Upper lobe of left lung (tissue), 6 donors: ENCODE measurements at places on chromosomes 5 and 9. TPM values are rescaled to one million over a fixed set of nuclear protein-coding genes. Genes with fewer than 3 reads are reported as not detected.

DNA sequence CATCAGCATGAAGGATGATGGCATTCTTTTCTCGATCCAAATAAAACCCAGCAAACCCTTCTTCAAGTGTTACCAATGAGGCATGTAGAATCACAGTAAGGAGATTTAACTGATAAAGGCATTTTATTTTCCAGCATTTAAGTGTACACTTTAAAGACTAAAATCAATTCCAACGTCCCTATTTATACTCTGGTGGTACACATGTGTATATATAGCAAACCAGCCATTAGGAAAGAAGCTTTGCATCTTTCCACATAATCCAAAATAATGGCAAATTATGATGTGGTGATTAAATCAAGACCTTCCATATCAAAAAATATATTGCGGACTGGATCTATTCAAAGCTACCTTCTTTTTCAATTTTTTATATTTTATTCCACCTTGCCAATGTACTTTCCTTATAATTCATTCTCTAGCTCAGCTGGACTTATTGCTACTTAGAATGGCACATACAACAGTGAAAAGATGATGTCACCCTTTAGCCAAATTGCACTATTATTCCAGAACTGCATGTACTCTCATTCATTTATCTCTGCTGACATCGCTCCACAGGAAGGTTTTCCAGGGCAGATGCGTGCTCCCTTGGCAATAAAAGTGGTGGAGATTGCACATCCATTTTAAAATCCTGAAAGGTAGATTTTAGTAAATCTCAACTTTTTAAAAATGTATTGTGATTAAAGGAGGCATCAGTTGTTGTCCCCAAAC lies 63.3 kb upstream of the SLC30A5 start:
- H3K27me3 ChIP-seq = no peaks in the 10 kb centered on the region
- no peak for DNase-seq
- H3K36me3 ChIP-seq = no peaks in the 10 kb centered on the region
- no peak overlapping the region for H3K4me3 ChIP-seq
- H3K4me1 ChIP-seq = no peaks in the 10 kb centered on the region

DNA sequence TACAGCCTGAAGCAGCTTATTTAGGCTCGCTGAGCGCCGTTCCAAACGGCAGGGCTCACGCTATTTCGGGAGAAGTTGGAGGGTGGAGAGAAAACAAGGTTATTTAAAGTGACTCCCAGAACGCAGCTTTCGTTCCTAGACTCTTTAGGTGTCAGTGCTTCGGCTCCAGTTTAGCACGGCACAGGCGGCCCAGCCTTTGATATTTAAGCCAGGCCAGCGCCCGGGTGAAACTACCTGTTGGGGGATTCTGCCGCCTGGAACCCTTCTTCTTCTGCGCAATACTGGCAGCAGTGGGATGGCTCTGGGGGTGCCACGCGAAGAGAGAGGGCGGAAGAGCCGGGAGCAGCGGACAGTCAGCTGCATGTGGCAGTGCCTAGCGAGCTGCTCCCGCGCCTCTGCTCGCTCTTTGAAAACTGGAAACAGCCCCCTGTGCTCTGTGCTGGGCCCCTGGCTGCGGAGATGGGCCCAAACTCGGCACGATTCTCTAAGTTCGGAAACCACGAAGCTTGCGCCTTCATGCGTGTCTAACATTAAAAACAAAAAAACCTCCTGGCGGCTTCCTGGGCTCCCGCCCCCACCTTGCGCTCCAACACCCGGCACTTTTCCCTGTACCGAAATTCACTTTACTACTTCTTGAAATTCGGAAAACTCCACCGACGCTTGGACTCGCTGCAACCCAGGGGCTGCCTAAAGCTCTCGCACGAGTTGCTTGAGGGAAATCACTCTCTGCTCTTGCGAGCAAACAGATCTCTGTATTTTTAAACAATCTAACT lies 34.6 kb upstream of the NFIB start:
- no peaks in the 10 kb centered on the region for H3K36me3 ChIP-seq
- peak overlapping the region; percentile 55 for H3K4me3 ChIP-seq
- H3K27ac ChIP-seq = peak overlapping the region; percentile 84

DNA sequence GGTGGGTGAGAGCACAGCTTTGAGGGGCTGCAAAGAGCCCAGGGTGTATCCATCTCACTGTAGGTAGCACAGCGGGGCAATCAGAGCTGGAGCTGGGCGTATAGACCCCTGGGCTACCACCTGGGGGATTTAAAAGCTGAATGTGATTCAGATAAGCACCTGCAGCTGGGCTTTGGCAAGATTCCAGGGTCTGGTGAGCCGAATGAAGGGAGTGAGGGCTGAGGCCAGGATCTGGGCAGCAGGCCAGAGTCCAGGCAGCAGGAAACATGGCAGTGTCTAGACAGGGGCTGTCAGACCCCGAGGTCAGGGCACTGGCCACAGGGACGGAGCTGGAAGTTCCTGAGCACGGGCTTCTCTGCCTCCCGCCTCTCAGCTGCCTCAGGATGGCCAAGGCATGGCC lies 8.7 kb downstream of the ASS1 start:
- H3K36me3 ChIP-seq = no peaks in the 10 kb centered on the region
- H3K4me3 ChIP-seq = no peak overlapping the region
- no peak overlapping the region for H3K27ac ChIP-seq
- H3K4me1 ChIP-seq = peaks cover 27% of the 10 kb centered on the region
- no peak for DNase-seq

GRCh38 chr9:89515416-89515815 lies 17.5 kb upstream of the SEMA4D start:
- H3K4me1 ChIP-seq = no peaks in the 10 kb centered on the region
- DNase-seq = no peak
- H3K27ac ChIP-seq = no peak overlapping the region
- no peak overlapping the region for H3K4me3 ChIP-seq
- no peaks in the 10 kb centered on the region for H3K27me3 ChIP-seq

- no peak for DNase-seq
- no peak overlapping the region for H3K4me3 ChIP-seq
- H3K36me3 ChIP-seq = no peaks in the 10 kb centered on the region
- no peaks in the 10 kb centered on the region for H3K4me1 ChIP-seq
- H3K27me3 ChIP-seq = no peaks in the 10 kb centered on the region
These were observed 8.6 kb downstream of the SCGB3A2 start for GRCh38 chr5:147887026-147887627.

GRCh38 chr9:127005770-127006314 lies 91.3 kb downstream of the RALGPS1 start:
- no peaks in the 10 kb centered on the region for H3K4me1 ChIP-seq
- no peak overlapping the region for H3K4me3 ChIP-seq
- no peak overlapping the region for H3K27ac ChIP-seq
- H3K27me3 ChIP-seq = no peaks in the 10 kb centered on the region

DNA sequence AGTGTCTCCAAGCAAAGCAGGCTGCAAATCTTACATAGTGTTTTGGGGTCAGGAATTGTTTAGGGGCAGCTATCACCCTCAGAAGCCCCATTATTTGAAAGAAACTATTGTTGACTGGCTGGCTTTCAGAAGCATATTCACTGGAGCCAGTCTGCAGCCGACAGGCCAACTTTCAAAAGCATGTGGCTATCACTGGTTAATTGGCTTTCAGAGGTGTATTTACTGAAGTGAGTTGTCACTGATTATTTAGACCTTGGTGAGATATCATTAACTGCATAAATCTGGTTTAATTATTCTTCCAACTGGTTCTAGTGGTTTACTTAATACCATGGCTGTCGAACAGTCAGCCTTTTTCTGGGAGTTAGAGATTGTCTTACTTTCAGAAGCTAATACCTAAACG lies 247.0 kb downstream of the CWC27 start:
- H3K27ac ChIP-seq = no peak overlapping the region
- no peaks in the 10 kb centered on the region for H3K27me3 ChIP-seq
- no peaks in the 10 kb centered on the region for H3K36me3 ChIP-seq
- no peak for DNase-seq
- H3K4me1 ChIP-seq = no peaks in the 10 kb centered on the region

- DNase-seq = no peak
- H3K36me3 ChIP-seq = no peaks in the 10 kb centered on the region
- no peak overlapping the region for H3K27ac ChIP-seq
- H3K4me3 ChIP-seq = no peak overlapping the region
- no peaks in the 10 kb centered on the region for H3K27me3 ChIP-seq
These were observed 602.6 kb downstream of the TLR4 start for GRCh38 chr9:118306801-118307200.

The CER1 gene
- total RNA-seq = not detected

DNA sequence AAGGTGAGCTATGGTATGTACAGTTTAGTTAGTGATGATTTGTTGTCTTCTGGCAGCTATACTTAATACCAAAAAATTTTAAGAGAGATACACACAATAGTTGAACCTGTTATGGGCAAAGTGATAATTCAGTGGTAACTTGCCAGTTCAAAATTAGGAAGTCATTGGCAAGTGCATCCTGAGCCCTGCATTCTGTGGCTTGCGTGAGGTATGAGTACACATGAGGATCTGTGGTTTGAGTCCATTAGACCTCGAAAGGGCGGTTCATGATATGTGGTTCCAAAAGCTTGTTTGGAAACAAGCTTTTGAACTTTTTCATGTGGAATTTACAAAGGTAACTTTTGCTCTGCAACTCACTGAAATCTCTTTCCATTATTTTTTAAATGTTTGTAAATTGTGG lies 47.0 kb downstream of the GPR21 start:
- H3K27me3 ChIP-seq = no peaks in the 10 kb centered on the region
- H3K4me1 ChIP-seq = no peaks in the 10 kb centered on the region
- DNase-seq = no peak
- H3K36me3 ChIP-seq = peaks cover 44% of the 10 kb centered on the region
- no peak overlapping the region for H3K4me3 ChIP-seq
- no peak overlapping the region for H3K27ac ChIP-seq

GRCh38 chr5:167678481-167678880 lies 613.0 kb upstream of the WWC1 start:
- H3K27ac ChIP-seq = no peak overlapping the region
- H3K27me3 ChIP-seq = no peaks in the 10 kb centered on the region
- H3K4me1 ChIP-seq = no peaks in the 10 kb centered on the region
- H3K4me3 ChIP-seq = no peak overlapping the region
- no peaks in the 10 kb centered on the region for H3K36me3 ChIP-seq

GRCh38 chr9:79353856-79354520 lies 217.8 kb upstream of the TLE4 start:
- no peak overlapping the region for H3K4me3 ChIP-seq
- no peaks in the 10 kb centered on the region for H3K36me3 ChIP-seq
- no peak for DNase-seq
- no peak overlapping the region for H3K27ac ChIP-seq
- H3K27me3 ChIP-seq = no peaks in the 10 kb centered on the region

DNA sequence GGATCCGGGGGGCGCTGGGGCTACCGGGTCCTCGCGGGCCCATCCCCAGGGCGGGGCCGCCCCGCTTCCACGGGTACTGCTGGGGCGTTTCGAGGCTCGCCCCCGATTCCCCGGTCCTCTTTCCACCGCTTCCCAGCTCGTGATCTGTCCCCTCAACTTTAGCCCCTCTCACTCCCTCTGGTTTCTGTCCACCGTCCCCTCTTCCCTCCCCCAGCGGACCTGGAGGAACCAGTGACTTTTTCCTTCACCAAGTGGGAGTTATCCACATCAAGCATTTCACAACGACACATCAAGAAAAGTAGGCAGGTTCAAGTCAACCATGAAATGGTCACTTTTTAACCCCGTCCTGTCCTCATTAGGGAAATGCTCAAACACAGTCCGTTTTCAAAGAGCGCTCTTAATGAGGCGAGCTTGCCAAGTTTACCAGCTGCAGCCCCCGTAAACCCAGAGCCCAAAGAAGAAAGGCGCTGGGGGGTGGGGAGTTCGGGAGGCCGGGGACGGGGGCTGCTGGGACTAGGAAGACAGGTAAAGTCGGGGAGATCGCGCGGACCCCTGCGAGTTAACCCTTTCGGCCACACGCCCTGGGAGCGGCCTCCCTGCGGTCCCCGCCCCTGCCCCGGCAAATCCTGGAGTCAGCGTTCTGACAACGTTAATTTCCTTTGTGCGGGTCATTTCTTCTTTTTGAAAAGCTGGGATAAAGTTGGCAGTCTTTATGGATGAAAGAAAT lies 2.1 kb upstream of the NFIB start:
- DNase-seq = peak; percentile 22
- H3K36me3 ChIP-seq = no peaks in the 10 kb centered on the region
- peak overlapping the region; percentile 87 for H3K27ac ChIP-seq
- H3K27me3 ChIP-seq = no peaks in the 10 kb centered on the region

- H3K27me3 ChIP-seq = no peaks in the 10 kb centered on the region
- no peaks in the 10 kb centered on the region for H3K36me3 ChIP-seq
- no peak overlapping the region for H3K27ac ChIP-seq
- no peaks in the 10 kb centered on the region for H3K4me1 ChIP-seq
These were observed 73.4 kb upstream of the ATG10 start for GRCh38 chr5:81898403-81898802.
